ENCODE measurements at places on chromosomes 6 and 20.

DNA sequence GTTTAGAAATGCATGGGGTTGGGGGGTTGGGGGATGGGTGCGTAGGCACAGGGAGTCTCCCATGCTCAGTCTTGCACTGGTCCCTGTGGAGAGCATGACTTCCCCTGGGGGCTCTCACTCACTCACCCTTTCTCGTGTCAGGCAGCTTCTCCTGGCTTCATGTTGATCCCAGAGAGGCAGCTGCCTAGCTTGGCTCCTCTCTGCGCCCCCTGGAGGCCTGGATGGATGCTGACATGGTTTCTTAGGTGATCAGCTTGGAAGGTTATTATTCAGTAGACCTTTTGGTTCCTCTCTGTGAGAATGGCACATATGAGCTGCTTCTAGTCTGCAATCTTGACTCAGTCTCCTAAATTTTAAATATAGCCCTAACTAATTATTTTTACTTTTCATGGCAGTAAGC lies 109.3 kb upstream of the FAM83B start:
- H3K4me3 ChIP-seq = no peak overlapping the region
- DNase-seq = no peak
- H3K27me3 ChIP-seq = no peaks in the 10 kb centered on the region
- H3K4me1 ChIP-seq = no peaks in the 10 kb centered on the region
- H3K27ac ChIP-seq = no peak overlapping the region

DNA sequence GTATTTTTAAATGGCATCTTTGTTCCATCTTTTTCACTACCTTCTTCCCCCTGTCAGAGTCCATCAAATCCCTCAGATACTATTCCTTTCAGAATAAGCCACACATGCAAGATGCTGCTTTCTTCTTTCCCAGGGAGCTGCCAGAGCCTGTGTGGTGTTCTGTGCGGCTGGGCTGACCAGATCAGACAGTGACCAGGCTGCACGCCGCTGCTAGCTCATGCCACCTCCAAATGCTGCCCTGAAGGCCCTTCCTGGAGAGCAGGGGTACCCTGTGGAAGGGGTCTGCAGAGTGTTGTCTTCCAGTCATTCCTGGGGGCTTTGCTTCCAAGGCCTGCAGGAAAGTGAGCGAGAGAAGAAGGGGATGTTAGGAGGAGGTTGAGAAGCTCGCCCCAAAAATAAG lies 179.1 kb upstream of the SUPT3H start:
- peaks cover 34% of the 10 kb centered on the region for H3K4me1 ChIP-seq
- no peak overlapping the region for H3K4me3 ChIP-seq
- DNase-seq = no peak
- H3K27ac ChIP-seq = no peak overlapping the region
- peaks cover 5% of the 10 kb centered on the region for H3K36me3 ChIP-seq

- no peaks in the 10 kb centered on the region for H3K4me1 ChIP-seq
- no peaks in the 10 kb centered on the region for H3K36me3 ChIP-seq
- DNase-seq = no peak
- H3K4me3 ChIP-seq = no peak overlapping the region
Measured at GRCh38 chr20:54510541-54511129, 35.2 kb downstream of the DOK5 start.

- H3K27me3 ChIP-seq = peaks cover 9% of the 10 kb centered on the region
- H3K27ac ChIP-seq = peak overlapping the region; percentile 19
- H3K4me1 ChIP-seq = peaks cover 10% of the 10 kb centered on the region
- H3K4me3 ChIP-seq = no peak overlapping the region
Measured at GRCh38 chr6:108714766-108715414, 133.3 kb upstream of the ARMC2 start.

DNA sequence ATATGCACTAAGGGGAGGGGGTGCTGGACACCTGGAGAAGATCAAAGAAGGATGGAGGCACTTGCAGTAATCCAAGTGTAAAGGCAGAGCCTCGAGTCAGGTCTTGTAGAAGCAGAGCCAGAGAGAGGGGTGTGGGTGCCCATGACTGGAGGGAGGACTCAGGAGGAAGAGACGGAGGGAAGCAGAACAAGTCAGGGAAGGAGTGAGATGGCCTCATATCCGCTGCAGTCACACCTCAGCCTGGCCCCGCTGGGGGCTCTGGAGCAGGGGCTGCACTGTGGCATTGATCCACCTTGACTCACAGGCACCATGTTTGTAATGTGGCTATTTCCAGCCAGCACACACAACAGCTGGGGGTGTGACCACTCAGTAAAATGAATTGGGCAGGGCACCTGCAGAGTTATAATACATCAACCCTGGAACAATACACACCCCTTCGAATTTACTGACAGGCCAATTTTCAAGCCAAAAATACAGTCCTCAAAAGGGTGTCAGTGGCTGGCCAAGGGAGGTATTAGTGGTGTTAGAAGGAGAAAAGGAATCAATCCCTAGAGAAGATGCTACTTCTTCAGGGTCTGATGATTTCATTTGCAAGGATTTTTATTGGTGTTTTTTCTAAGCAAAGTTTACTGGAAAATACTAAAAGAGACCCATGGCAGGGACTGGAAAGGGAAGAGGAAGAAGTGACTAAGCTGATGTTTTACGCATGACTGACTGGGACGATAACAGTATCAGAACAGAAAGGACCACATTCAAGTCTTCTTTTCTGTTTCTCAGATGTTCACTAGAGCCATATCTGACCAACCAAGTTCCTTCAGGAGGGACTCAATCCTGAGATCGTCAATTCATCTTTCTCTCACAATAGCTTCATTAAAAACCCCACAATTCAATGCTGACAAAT lies 18.9 kb upstream of the NXT1 start:
- DNase-seq = no peak
- no peaks in the 10 kb centered on the region for H3K27me3 ChIP-seq
- H3K27ac ChIP-seq = no peak overlapping the region

DNA sequence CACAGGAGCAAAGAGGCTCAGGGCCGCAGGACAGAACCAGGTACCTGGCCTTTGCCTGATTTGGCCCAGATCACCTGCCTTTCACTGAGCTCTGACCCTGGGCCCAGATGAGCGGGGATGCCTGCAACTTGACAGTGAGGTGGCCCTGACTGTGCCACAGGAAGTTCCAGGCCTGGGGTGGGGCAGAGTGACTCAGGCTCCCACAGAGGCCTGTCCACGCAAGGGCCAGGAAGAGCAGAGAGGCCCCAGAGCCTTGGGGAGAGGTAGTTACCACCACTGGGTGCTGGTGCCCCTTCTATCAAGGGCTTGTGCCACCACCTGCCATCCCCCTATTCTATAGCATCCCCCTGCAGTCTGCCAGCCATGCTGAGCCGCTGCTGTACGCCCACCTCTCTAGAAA lies 4.1 kb upstream of the NOL4L start:
- no peaks in the 10 kb centered on the region for H3K27me3 ChIP-seq
- H3K27ac ChIP-seq = no peak overlapping the region
- no peak for DNase-seq
- peaks cover 3% of the 10 kb centered on the region for H3K36me3 ChIP-seq
- no peak overlapping the region for H3K4me3 ChIP-seq
- peaks cover 24% of the 10 kb centered on the region for H3K4me1 ChIP-seq

GRCh38 chr6:24918641-24919055 lies 17.1 kb downstream of the RIPOR2 start:
- peaks cover 79% of the 10 kb centered on the region for H3K4me1 ChIP-seq
- no peak for DNase-seq
- H3K27ac ChIP-seq = peak overlapping the region; percentile 94

- peaks cover 13% of the 10 kb centered on the region for H3K4me1 ChIP-seq
- H3K27me3 ChIP-seq = peaks cover 69% of the 10 kb centered on the region
- H3K4me3 ChIP-seq = no peak overlapping the region
- no peak overlapping the region for H3K27ac ChIP-seq
Measured at GRCh38 chr6:150033207-150033771, 8.0 kb upstream of the RAET1L start.

GRCh38 chr6:128731249-128732165 lies 151.4 kb upstream of the LAMA2 start:
- H3K4me1 ChIP-seq = no peaks in the 10 kb centered on the region
- no peaks in the 10 kb centered on the region for H3K36me3 ChIP-seq
- no peak overlapping the region for H3K4me3 ChIP-seq
- H3K27ac ChIP-seq = no peak overlapping the region

GRCh38 chr20:33963751-33964150 lies 30.0 kb upstream of the RALY start:
- H3K27me3 ChIP-seq = peaks cover 8% of the 10 kb centered on the region
- H3K4me3 ChIP-seq = no peak overlapping the region
- peaks cover 2% of the 10 kb centered on the region for H3K4me1 ChIP-seq
- no peak overlapping the region for H3K27ac ChIP-seq
- no peaks in the 10 kb centered on the region for H3K36me3 ChIP-seq

GRCh38 chr20:40670253-40670652 lies 18.8 kb downstream of the MAFB start:
- no peak overlapping the region for H3K27ac ChIP-seq
- H3K36me3 ChIP-seq = no peaks in the 10 kb centered on the region
- H3K4me3 ChIP-seq = no peak overlapping the region
- H3K4me1 ChIP-seq = no peaks in the 10 kb centered on the region
- peaks cover 33% of the 10 kb centered on the region for H3K27me3 ChIP-seq
- DNase-seq = no peak

DNA sequence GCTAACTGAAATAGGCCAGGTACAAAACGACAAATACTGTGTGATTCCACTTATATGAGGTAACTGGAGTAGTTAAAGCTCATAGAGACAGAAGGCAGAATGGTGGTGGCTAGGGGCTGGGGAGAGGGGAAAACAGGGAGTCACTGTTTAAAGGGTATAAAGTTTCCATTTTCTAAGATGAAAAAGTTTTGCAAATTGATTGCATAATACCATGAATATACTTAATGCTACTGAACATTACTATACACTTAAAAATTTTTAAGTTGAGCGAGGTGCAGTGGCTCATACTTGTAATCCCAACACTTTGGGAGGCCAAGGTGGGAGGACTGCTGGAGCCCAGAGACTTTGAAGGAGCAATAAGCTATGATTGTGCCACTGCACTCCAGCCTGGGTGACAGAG lies 138.6 kb upstream of the ARID1B start:
- peaks cover 10% of the 10 kb centered on the region for H3K4me1 ChIP-seq
- H3K4me3 ChIP-seq = no peak overlapping the region
- no peak overlapping the region for H3K27ac ChIP-seq

DNA sequence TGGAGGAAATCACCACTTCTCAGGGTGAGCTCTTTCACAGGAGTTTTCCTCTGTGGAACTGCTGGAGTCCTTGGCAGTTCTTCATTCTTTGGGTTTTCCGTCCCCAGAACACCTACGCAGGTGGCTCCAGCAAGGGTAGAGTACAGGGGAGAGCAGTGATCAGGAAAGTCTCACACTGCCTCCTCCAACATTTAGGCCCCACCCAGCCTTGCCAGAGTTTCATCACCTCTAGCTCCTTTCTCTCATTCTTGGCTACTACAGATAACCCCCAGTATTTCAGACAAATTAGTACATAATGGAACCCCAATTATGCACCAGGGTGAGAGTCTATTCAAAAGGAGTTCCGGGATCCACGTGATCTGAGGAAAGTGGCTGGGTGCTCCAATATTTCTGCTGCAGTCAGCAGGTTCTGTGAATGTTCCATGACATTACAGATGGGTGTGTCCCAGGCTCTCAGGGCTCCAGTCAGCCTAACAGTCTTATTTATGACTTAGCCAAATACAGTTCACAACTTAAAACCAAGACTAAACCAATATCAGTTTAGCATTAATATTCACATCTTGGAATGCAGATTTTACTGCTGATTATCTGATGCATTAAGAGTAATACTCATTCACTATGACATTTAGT lies 44.6 kb downstream of the GPR63 start:
- no peak overlapping the region for H3K27ac ChIP-seq
- DNase-seq = no peak
- no peaks in the 10 kb centered on the region for H3K4me1 ChIP-seq

DNA sequence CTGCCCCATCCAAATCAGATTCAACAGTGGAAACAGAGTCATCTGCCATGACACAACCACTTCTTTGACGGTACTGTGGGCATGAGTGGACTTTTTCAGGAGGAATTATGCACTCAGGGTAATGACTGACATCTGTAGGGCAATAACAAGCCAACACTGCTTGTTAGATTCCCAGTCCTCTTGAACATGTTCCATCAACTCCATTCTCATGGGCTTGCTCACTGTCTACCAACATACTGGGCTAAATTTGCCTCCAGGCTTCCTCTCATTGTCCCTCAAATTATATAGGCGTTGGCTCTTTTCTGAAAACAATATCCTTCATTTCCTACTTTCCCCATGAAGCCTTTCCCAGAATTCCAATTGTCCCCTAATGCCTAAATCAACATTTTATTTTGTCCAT lies 43.1 kb downstream of the ANKEF1 start:
- H3K4me1 ChIP-seq = no peaks in the 10 kb centered on the region
- no peak overlapping the region for H3K27ac ChIP-seq
- no peak for DNase-seq
- H3K27me3 ChIP-seq = peaks cover 43% of the 10 kb centered on the region
- no peak overlapping the region for H3K4me3 ChIP-seq

DNA sequence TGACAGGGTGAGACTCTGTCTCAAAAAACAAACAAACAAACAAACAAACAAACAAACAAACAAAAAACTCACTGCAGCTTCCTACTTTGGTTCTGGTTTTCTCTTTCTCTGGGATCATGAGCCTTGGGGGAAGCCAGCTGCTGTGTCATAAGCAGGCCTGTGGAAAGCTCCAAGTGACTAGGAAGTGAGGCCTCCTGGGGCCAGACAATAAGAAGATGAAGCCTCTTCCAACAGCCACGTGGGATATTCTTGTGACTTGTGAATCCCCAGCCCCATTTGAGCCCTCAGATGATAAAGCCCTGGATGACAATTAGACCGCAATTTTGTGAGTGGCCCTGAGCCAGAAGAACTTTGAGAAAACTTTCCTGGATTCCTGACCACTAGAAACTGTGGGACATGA lies 11.4 kb downstream of the HLA-A start:
- H3K27me3 ChIP-seq = no peaks in the 10 kb centered on the region
- no peak for DNase-seq
- H3K4me1 ChIP-seq = peaks cover 15% of the 10 kb centered on the region
- H3K4me3 ChIP-seq = no peak overlapping the region

- no peak overlapping the region for H3K4me3 ChIP-seq
- H3K4me1 ChIP-seq = peaks cover under 1% of the 10 kb centered on the region
- H3K27me3 ChIP-seq = no peaks in the 10 kb centered on the region
- DNase-seq = no peak
- no peak overlapping the region for H3K27ac ChIP-seq
Measured at GRCh38 chr6:89685311-89685710, 46.8 kb upstream of the LYRM2 start.

- no peak overlapping the region for H3K4me3 ChIP-seq
- no peak for DNase-seq
- H3K4me1 ChIP-seq = no peaks in the 10 kb centered on the region
- H3K36me3 ChIP-seq = no peaks in the 10 kb centered on the region
Measured at GRCh38 chr6:4470698-4471210, 305.4 kb upstream of the CDYL start.

- peaks cover 12% of the 10 kb centered on the region for H3K36me3 ChIP-seq
- H3K27me3 ChIP-seq = no peaks in the 10 kb centered on the region
- H3K27ac ChIP-seq = no peak overlapping the region
- no peak overlapping the region for H3K4me3 ChIP-seq
Measured at GRCh38 chr6:43609402-43609801, 19.7 kb downstream of the GTPBP2 start.

- H3K4me1 ChIP-seq = no peaks in the 10 kb centered on the region
- no peak overlapping the region for H3K4me3 ChIP-seq
- peaks cover 6% of the 10 kb centered on the region for H3K27me3 ChIP-seq
- no peak for DNase-seq
Measured at GRCh38 chr20:33110147-33110825, 30.8 kb downstream of the BPIFB4 start.
